ENCODE measurements at places on chromosomes 3 and 15.

DNA sequence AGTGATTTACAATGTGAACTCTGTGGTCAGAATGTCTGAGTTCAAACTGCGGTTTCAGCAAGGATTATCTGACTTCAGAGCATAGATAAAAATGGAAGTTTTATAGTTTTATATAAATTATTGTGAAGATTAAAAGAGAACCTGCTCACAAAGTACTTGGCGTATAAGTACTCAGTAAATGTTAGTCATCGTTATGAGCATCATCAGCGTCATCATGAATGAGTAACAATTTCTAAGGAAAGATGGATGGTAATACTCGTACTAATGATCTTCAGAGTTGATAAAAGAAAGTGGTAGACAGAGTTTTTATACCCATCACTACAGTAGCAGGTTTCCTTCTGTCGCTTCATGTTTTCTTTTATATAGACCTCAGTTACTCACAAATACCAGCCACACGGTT is 341.8 kb downstream of the RAP2B start:
- DNase-seq = peak; percentile 33

DNA sequence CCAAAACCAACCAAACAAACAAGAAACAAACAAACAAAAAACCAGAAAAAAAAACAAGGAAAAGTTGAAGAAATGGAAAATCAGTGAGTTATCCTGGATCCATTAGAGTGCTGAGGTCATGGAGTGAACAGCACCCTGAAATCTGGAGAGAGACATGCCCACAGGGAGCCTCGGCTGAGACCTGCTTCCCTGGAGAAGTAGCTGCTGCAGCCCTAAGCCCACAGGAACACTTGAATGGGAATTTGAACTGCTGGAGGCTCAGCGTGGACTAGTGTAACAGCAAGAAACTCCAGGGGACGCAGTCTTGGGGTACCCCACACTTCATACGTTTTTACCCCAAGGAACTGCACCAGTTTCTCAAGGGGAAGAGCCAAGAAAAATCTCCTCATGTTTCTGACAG is 144.1 kb upstream of the UBE3A start:
- no peak for DNase-seq

GRCh38 chr3:16183601-16184270 is 9.3 kb downstream of the GALNT15 start:
- DNase-seq = peak; percentile 60

DNA sequence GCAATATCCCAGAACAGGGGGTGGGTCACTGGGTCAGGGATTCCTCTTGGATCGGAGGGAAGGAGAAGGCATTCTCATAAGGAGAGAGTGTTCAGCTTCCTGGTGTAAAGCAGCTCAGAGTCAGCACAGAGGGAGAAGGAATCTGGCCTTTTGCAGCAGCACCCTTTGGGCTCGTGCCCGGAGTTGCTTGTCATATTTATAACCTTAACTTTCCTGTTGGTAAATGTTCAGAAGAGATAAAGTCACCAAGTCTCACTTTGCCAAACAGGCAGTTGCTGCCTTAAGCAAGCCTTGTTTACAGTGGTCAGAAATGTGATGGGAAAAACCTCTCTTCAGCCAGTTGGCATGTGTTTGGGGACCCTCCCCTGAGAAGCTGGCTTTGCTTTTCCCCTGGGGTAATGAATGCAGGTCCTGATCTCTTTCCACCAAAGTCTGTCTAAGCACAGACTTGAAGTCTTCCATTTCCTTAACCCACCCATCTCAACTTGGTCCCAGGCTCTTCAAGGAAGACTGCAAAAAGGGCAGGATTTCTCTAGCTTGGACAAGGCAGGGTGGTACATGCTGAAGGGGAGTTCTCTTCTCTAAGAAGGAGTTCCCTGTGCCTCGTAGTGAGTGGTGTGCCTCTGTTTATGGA is 206.9 kb upstream of the BHLHE40 start:
- peak; percentile 22 for DNase-seq

GRCh38 chr3:18546632-18547031 is 121.5 kb upstream of the SATB1 start:
- DNase-seq = no peak

GRCh38 chr3:146052791-146053310 is 108.1 kb downstream of the PLOD2 start:
- DNase-seq = peak; percentile 33

DNA sequence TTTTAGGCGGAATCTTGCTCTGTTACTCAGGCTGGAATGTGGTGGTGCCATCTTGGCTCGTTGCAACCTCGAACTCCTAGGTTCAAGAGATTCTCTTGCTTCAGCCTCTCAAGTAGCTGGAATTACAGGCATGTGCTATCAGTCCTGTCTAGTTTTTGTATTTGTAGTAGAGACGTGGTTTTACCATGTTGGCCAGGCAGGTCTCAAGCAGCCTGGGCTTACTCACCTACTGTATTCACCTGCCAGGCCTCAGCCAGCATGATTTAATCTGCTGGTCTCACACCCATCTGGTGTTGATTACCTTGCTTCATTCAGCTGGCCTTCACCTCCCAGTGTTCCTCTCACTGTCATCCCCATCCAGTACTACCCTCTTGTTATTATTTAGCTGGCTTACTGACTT is 102.0 kb downstream of the IL12A start:
- DNase-seq = peak; percentile 51

- DNase-seq = peak; percentile 60
These were observed 532.8 kb downstream of the PLOD2 start for GRCh38 chr3:145628211-145628610.

- peak; percentile 83 for DNase-seq
These were observed 54.3 kb downstream of the RIOX2 start for GRCh38 chr3:97917813-97918536.

DNA sequence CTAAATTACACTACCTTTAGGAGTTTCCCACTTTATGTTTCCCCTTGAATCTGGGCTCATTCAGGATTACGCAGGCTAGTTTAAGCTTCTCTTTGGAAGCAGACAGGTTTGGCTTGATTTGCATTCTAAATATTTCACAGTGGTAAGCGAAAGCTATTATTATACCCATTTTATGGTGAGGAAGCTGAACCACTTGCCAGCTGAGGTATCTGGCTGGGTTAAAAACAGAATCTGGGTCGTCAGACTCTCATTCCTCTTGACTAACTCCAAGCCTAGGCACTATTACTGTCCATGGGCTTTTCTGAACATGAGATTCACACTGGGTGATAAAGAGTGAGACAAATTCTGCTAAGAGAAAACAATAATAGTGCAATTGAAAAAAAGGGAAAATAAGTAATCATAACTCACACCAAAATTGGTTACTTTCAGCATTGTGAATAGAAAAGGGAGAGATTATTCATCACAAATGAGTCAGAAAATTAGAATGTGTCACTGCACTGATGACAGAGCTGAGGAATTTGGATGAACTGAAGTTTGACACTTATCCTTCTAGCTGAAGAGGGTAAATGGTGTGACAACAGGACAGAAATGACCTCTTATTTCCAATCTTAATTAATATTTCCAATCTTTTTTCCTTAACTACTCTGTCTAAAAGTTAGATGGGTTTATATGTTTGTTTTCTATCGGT is 211.3 kb downstream of the TIGIT start:
- peak; percentile 23 for DNase-seq

DNA sequence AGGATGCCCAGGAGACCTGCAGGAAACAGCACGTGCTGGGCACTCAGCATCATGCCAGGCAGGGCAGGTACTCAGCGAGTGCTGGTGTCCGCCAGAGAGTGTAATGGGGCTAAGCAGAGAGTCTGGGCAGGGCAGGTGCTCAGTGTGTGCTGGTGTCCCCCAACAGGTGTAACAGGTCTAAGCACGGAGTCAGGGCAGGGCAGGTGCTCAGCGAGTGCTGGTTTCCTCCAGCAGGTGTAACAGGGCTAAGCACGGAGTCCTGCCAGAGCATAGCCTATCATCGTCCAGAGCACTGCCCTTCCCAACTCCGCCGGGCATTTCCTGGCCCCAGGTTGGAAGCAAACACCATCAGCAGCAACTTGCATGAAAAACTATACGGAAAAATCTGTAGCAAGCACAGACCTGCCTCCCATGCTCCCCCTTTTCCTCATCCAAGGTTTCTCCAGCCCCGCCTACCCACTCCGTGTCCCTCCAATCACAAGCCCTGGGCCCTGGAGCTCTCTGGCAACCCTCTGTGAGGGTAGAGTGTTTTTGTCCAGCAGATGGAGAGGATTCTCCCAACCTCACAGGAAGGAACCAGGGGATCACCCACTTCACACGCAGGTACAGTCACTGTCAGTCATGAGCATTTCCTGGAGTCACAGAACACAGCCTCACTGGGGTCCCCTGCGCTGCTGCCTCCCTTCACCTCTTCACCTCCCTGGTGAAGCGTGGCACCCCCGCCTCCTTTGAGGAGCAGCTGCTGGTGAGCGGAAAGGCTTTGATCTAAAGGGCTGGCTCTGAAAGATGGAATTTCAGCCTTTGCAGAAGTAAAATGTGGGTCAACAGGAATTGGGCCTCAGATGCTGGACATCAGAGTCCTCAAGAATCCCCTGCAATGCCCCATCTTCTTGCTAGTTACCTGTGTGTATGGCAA is 302.5 kb downstream of the OCA2 start:
- DNase-seq = no peak

All from epithelial cell of esophagus (primary cell).